ENCODE measurements at places on chromosomes 5 and 9.

DNA sequence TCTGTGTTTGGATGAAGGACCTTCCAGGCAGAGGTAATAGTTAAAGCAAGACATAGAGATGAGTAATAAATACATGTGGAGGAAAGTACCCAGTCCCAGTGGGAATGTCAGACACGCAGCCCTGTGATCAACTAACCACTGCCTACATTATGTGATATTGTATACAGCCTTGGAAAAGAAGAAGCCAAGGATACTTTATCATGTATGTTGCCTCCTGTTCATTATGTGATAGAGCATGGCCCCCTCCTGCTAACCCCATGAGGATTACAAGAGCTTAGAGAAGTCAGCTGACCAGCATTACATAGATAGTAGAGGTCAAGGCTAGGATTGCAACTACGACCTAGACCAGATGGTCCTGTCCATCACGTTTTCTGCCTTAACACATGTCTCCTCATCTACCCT, 497.0 kb upstream of the TNC start:
- no peak for DNase-seq

GRCh38 chr5:3963652-3964051, 368.0 kb downstream of the IRX1 start:
- no peak for DNase-seq

- no peak for DNase-seq
These were observed 76.1 kb upstream of the CXCL14 start for GRCh38 chr5:135654761-135655467.

GRCh38 chr9:75112789-75113188, 24.5 kb downstream of the OSTF1 start:
- no peak for DNase-seq

DNA sequence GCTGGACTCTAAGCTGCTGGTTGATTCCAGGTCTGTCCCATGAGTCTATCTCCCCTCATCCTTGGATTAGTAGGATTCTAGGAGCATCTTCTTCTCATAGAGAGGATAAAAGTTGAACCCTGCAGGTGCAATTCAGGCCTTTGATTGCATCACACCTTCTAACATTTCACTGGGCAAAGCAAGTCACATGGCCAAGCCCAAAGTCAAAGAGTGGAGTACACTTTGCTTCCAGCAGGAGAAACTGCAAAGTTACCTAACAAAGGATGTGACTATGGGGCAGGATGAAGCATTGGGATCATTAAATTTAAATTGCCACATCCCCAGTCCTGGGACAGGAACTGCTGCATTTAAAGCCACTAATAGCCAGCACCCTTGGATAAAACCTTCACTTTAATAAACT, 51.0 kb upstream of the EGFLAM start:
- DNase-seq, result no peak

- no peak for DNase-seq
These were observed 3.3 kb upstream of the DMRT2 start for GRCh38 chr9:1046639-1047572.

DNA sequence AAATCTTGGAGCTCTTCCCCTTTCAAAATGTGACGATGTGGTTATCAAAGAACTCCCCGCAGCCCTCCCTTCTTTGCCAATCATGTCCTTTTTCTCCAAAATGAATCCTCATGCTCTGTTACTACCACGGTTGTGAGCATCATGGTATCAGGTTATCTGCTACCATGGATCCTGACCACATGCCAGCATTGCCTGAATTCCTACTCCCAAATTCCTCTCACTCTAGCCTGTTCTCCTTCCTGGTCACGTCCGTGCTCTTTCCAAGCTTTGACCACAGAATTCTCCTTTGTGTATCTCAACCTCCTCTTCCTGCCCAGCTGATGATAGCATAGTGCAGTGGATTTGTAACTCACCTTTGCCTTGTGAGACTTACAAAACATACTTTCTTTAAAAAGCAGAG, 59.5 kb upstream of the FBXL7 start:
- DNase-seq, result no peak

DNA sequence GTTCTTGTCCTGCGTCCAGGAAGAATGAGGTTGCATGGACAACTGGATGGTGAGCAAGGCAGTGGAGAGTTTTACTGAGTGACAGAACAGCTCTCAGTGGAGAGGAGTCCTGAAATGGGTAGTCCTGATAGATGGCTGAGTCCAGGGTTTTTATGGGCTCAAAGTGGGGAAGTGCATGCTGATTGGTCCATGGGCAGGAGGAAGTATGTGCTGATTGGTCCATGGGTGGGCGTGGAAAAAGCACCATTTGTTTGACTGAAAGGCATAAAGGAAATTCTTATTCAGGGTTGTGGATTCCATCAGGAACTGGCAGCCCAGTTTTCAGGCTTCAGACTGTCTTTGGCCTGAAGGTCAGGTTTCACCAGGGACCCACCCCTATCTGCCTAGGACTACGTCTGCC, 10.6 kb downstream of the FSD1L start:
- no peak for DNase-seq

DNA sequence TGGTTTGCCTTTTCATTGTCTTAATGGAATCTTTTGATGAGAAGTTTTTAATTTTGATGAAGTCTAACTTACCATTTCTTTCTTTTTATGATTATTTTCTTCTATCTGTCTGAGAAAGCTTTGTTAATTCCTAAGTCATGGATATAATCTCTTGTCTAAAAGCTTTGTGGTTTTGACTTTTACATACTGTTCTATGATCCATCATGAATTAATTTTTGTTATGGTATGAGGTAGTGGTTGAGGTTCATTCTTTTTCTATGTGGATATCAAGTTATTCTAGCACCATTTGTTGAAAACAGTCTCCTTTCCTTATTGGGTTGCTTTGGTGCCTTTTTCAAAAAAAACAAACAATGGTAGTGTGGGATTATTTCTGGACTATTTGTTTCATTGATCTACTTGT, 20.4 kb downstream of the FBXO10 start:
- no peak for DNase-seq

DNA sequence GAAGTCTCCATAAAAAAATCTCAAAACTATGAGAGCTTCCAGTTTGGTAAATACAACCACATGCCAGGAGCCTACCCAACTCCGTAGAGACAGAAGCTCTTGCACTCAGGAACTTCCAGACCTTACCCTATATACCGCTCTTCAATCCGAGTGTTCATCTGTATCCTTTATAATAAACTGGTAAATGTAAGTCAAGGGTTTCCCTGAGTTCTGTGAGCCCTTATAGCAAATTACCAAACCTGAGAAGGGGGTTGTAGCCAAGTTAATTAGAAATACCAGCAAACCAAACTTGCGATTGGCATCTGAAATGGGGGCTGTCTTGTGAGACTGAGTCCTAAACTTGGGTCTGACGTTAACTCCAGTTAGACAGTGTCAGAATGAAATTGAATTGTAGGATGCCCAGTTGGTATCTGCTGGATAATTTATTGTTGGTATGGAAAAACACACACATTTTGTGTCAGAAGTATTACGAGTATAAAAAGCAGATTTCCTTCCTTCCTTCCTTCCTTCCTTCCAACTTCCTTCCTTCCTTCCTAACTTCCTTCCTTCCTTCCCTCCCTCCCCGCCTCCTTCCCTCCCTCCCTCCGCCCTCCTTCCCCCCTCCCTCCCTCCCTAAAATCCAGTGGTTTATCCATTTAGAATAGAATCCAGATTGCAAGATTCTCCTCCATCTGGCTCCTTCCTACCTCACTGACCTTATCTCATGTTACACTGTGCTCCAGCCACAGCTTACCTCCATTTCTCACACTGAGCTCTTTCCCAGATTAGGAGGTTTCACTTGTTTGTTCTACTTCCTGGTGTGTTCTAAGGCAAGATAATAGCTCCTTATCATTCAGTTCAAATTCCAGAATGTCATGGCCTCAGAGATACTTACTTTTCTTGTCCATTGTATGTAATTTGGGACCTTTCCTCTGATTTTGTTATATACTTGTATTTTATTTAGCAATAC, 196.7 kb downstream of the WDR70 start:
- DNase-seq, result no peak
